Muscle of leg (tissue), 16 donors: ENCODE measurements at places on chromosomes 2 and 18. TPM values are rescaled to one million over a fixed set of nuclear protein-coding genes. Genes with fewer than 3 reads are reported as not detected.

Gene RTKN
- 44.7 TPM for polyA plus RNA-seq

Gene ATP6V1B1
- 0.33 TPM for polyA plus RNA-seq

Gene LONRF2
- polyA plus RNA-seq = 0.63 TPM

Gene EFHD1
- polyA plus RNA-seq = 20.1 TPM

GRCh38 chr2:65504201-65504600 lies 71.8 kb upstream of the SPRED2 start:
- no peak overlapping the region for H3K4me3 ChIP-seq
- H3K4me1 ChIP-seq = no peaks in the 10 kb centered on the region
- H3K27ac ChIP-seq = no peak overlapping the region
- DNase-seq = no peak

DNA sequence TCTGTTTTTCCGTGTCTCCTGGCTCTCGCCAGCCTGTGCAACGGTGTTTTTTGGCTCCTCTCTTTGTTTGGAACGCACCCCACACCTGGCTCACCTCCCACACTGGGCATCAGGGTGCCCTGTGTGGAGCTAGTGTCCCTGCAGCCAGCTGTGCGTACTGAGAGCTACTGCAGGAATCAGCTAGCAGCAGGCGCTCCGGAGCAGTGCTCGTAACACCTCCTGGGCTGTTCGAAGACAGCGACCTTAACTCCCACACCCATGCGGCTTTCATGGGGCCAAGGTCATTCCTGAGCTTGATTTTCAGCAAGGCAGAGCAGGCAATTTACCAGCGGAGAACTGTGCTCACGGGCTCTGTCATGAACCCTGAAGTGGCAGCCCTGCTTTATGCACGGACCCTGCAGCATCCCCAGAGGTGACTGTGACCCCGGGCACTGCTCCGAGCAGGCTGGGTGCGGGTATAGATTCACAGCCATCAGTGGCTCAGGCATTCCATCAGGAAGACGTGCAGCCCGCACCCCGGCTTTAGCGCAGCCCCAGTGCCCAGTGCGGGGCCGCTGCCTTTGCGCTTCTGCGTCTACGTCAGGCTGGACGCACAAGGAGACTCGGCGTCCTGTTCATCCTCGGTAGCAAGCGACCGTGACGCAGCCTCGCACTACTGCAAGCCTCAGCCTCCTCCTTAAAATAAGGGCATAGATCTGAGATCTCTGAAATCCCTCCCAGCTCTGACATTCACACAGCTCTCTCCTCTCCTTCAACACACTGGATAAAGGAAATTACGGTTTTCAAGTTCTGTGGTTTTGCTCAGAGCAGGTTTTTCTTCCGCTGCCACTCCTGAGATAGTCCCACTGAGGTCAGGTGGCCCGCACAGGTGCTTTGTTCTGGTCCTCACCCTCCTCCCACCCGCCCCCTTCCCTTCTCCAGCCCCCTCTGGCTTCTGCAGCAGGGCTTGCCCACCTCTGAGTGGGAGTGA lies 58.2 kb downstream of the ADI1 start:
- no peaks in the 10 kb centered on the region for H3K27me3 ChIP-seq
- no peak overlapping the region for H3K4me3 ChIP-seq
- H3K36me3 ChIP-seq = peaks cover 58% of the 10 kb centered on the region
- no peak for DNase-seq
- no peak overlapping the region for H3K27ac ChIP-seq

- H3K4me3 ChIP-seq = no peak overlapping the region
- H3K27ac ChIP-seq = no peak overlapping the region
- H3K27me3 ChIP-seq = no peaks in the 10 kb centered on the region
- no peak for DNase-seq
- no peaks in the 10 kb centered on the region for H3K36me3 ChIP-seq
Observed at GRCh38 chr2:108971661-108972566, 17.1 kb downstream of the EDAR start.

DNA sequence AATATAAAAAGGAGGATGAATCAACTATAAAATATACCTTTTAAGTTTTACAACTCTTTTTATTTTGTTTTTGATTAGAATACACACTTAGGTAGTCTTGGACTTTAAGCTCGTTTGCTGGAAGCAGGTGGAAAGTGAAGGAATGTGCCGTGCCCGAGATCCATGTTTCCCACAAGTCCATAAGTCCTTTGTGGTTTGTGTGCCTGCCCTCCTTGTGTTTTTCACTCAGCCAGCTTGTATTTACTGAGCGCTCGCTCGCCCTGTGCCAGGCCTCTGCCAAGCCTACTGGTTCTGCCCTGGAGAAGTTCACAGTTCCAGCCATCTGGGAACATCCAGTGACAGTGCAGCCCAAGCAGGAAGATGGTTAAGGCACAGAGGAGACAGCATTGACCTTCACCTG lies 142.6 kb downstream of the MGAT5 start:
- no peak overlapping the region for H3K27ac ChIP-seq
- DNase-seq = no peak
- H3K4me3 ChIP-seq = no peak overlapping the region
- H3K36me3 ChIP-seq = peaks cover 5% of the 10 kb centered on the region
- H3K27me3 ChIP-seq = no peaks in the 10 kb centered on the region
- peaks cover 18% of the 10 kb centered on the region for H3K4me1 ChIP-seq

GRCh38 chr2:164745012-164745797 lies 96.4 kb downstream of the COBLL1 start:
- no peak overlapping the region for H3K27ac ChIP-seq
- no peak overlapping the region for H3K4me3 ChIP-seq
- no peaks in the 10 kb centered on the region for H3K36me3 ChIP-seq
- DNase-seq = no peak
- no peaks in the 10 kb centered on the region for H3K27me3 ChIP-seq

DNA sequence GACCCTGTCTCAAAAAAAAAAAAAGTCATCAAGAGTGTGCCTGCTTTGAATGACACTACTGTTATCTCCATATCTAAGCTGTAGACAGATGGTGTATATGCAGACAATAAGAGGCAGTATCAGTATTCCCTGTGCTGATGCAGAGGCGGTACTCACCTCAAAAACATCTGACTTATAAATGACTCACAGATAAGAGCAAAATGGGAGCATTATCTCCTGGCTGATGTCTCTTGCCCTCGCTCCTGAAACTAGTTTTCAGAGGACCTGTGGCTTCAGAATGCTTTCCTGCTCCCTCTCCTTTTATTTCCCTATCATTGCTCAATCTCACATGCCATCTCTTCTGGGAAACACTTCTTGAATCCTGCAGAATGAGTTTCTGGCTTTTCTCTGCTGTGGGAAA lies 289.6 kb downstream of the PTPRM start:
- no peaks in the 10 kb centered on the region for H3K4me1 ChIP-seq
- H3K36me3 ChIP-seq = no peaks in the 10 kb centered on the region
- no peak for DNase-seq
